ENCODE measurements at places on chromosomes 4 and X. TPM values are rescaled to one million over a fixed set of nuclear protein-coding genes. Genes with fewer than 3 reads are reported as not detected.

Gene OSTC
- total RNA-seq, result 115 TPM

Gene OTUD6A
- not detected for total RNA-seq

DNA sequence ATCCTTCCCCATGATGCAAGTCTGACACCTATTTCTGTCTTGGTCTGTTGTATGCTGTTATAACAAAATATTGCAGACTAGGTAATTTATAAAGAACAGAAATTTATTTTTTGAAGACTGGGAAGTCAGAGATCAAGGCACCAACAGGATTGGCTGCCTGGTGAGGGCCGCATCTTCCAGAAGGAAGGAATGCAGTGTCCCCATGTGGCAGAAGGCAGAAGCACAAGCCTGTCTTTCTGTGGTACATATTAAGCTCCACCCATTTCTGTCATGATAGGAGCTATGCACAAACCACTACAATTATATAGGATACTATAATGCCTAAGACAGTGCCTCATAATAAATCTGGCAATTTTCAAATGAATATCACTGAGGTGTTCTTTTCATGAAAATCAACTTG is 502.3 kb upstream of the DIAPH2 start:
- no peaks in the 10 kb centered on the region for H3K27me3 ChIP-seq
- no peak overlapping the region for H3K4me3 ChIP-seq
- no peak for DNase-seq
- no peaks in the 10 kb centered on the region for H3K36me3 ChIP-seq

GRCh38 chr4:111011458-111011857 is 388.6 kb upstream of the PITX2 start:
- H3K4me3 ChIP-seq, result no peak overlapping the region
- DNase-seq, result no peak
- no peak overlapping the region for H3K27ac ChIP-seq
- H3K36me3 ChIP-seq, result no peaks in the 10 kb centered on the region
- H3K27me3 ChIP-seq, result no peaks in the 10 kb centered on the region
- no peaks in the 10 kb centered on the region for H3K4me1 ChIP-seq

GRCh38 chrX:72554448-72555140 is 18.0 kb downstream of the HDAC8 start:
- H3K36me3 ChIP-seq, result peaks cover 30% of the 10 kb centered on the region
- no peaks in the 10 kb centered on the region for H3K27me3 ChIP-seq
- no peak overlapping the region for H3K27ac ChIP-seq
- DNase-seq, result no peak

DNA sequence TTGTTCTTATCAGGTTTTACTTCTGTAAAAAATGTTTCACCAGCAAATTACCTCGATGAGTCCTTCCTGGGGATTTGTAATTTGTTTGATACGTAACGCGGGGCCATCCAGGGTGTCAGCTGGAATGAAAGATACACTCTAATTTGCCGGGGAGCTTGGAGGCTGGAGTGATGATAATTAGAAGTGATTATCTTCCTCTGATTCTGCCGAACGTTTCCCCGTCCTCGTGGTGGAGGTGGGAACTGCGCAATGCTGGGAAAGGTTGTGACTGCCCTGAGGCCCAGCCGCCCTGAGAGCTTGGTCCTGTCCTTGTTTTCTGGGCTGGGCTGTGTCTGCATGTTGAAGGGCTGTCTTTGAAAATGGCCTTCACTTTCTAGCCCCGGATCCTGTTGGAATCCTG is 48.0 kb downstream of the SORCS2 start:
- H3K36me3 ChIP-seq, result no peaks in the 10 kb centered on the region
- no peaks in the 10 kb centered on the region for H3K4me1 ChIP-seq
- no peak overlapping the region for H3K27ac ChIP-seq
- H3K4me3 ChIP-seq, result no peak overlapping the region

Data from activated T-helper 2 cell treated with anti-CD3 and anti-CD28 coated beads, Interferon-gamma antibody, Interleukin-2, Interleukin-4, amounts not matched to agents 10 μg/mL and 5 μg/mL and 100 μg/mL, durations not matched to agents 14 hours and 24 hours and 36 hours (primary cell).